ENCODE measurements at places on chromosomes 6 and 20.

- no peak for DNase-seq
Measured at GRCh38 chr6:36035225-36035624, 7.6 kb downstream of the MAPK14 start.

GRCh38 chr6:54681987-54682386, 164.6 kb upstream of the FAM83B start:
- no peak for DNase-seq

GRCh38 chr6:46948699-46949098, 27.0 kb upstream of the ADGRF5 start:
- DNase-seq, result no peak

- DNase-seq, result no peak
Measured at GRCh38 chr6:41002168-41002567, 36.9 kb downstream of the UNC5CL start.

DNA sequence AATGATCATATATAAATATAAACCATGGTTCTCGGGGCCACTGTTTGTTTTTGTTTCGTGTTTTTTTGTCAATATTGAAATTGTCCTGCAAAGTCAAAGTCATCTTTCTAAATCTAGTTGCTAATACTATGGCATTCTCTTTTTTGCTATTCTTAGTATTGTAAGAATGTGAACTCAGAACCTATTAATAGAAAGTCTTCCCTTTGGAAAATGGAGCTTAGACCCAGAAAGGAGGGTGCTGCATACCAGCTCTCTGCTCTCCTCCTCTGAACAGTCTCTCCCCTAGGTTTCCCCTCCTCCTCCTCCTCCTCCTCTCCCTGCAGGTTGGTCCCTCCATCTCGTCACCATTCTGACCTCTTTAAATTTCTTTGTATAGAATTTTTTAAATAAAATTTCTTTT, 150.4 kb upstream of the CCN2 start:
- no peak for DNase-seq
